Nasal cavity respiratory epithelium epithelial cell of viscerocranial mucosa (primary cell): ENCODE measurements at places on chromosomes 11 and 22. TPM values are rescaled to one million over a fixed set of nuclear protein-coding genes. Genes with fewer than 3 reads are reported as not detected.

Gene PRRG4
- total RNA-seq: 9.9 and 27.9 TPM in 2 replicates

Gene CCDC157
- total RNA-seq: 0.34 and 1.1 TPM in 2 replicates

Gene TRPC6
- total RNA-seq: under 0.01 and 0.21 TPM in 2 replicates

Gene SCN3B
- 0.34 and 0.57 TPM in 2 replicates for total RNA-seq

Gene MS4A4E
- total RNA-seq: not detected in 2 replicates

Gene TCN2
- total RNA-seq: 1.0 and 3.3 TPM in 2 replicates

Gene MAPK8IP2
- 1.0 and 1.8 TPM in 2 replicates for total RNA-seq

Gene DNAL4
- total RNA-seq: 29.1 and 38.3 TPM in 2 replicates

Gene PANX3
- total RNA-seq: not detected in 2 replicates

Gene UBQLN3
- total RNA-seq: not detected in 2 replicates

Gene MMP12
- total RNA-seq: 1.5 TPM in 1 of 2 replicates, not detected in the other

Gene VSIG2
- total RNA-seq: under 0.01 and 1.3 TPM in 2 replicates

Gene C11orf86
- not detected in 2 replicates for total RNA-seq

Gene MRGPRF
- not detected in 2 replicates for total RNA-seq

Gene DNAJC4
- 10.3 and 16.2 TPM in 2 replicates for total RNA-seq

Gene ALKBH3
- 46.3 and 57.1 TPM in 2 replicates for total RNA-seq

Gene MALAT1
- 8,083 and 19,144 TPM in 2 replicates for total RNA-seq

Gene CBLIF
- not detected in 2 replicates for total RNA-seq

Gene TCF20
- total RNA-seq: 48.2 and 69.4 TPM in 2 replicates

Gene DDTL
- 0.28 and 1.7 TPM in 2 replicates for total RNA-seq

Gene GPR83
- total RNA-seq: under 0.01 and 0.07 TPM in 2 replicates

Gene SLC17A6
- under 0.01 TPM in 1 of 2 replicates, not detected in the other for total RNA-seq

Gene GSTT2B
- total RNA-seq: 0.21 and 0.34 TPM in 2 replicates

Gene CRYBA4
- not detected in 2 replicates for total RNA-seq
